ENCODE measurements at places on chromosomes 11 and 22.

GRCh38 chr11:12066056-12066798 lies 44.2 kb upstream of the MICAL2 start:
- DNase-seq, result peak; percentile 77

GRCh38 chr11:15700456-15700855 lies 585.7 kb downstream of the INSC start:
- DNase-seq, result no peak

- no peak for DNase-seq
Measured at GRCh38 chr11:70732023-70732880, 333.9 kb downstream of the CTTN start.

GRCh38 chr22:45235101-45235777 lies 5.5 kb downstream of the KIAA0930 start:
- no peak for DNase-seq

DNA sequence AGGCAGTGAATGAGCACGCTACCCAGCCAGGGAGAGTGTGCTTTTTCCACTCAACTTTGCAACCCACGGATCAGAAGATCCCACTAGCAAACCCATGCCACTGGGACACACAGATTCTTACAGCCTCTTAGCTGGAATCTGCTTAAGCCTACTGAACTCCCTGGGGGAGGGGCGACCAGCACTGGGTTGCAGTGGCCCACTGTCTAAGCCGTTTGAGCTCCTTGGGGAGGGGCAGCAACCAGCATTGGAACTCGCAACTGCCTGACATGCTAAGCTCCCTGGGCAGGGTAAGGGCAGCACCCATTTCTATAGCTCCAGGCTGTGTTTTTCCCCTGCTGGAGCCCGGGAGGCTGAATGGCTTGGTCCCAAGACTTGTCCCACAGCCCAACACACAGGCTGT lies 99.6 kb downstream of the FAM168A start:
- no peak for DNase-seq
